ENCODE measurements at places on chromosomes 3 and 15.
A peak's percentile ranks its signal among the peaks of the same experiment; 100 is the strongest.

- no peak for DNase-seq
Measured at GRCh38 chr3:187810021-187810446, 64.8 kb upstream of the BCL6 start.

GRCh38 chr3:13798401-13798800 is 81.5 kb downstream of the WNT7A start:
- no peak for DNase-seq

- no peak for DNase-seq
Measured at GRCh38 chr3:16533928-16534574, 20.6 kb upstream of the RFTN1 start.

GRCh38 chr3:188274249-188274915 is 120.4 kb downstream of the LPP start:
- DNase-seq, result no peak

GRCh38 chr3:64556046-64556445 is 131.8 kb downstream of the ADAMTS9 start:
- DNase-seq, result no peak

GRCh38 chr3:8301977-8302735 is 199.5 kb upstream of the LMCD1 start:
- peak; percentile 42 for DNase-seq

DNA sequence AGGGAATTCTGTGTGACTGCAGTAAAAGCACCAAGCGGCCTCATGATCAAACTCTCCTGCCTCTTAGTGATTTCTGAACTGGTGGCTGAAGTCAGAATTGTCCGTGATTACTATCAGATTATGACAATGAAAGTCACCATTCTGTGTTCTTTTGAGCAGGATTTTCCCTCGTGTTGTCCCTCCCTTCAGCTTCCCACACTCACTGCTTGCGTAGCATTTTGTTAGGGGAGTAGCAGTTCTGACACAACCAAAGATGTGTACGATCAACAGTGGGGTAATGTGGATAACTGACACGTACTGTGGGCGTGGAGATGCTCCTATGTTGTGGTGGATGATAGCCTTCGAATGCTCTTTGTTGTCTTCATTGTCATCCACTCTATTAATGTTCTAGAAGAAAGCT is 67.8 kb upstream of the ICE2 start:
- DNase-seq, result no peak

DNA sequence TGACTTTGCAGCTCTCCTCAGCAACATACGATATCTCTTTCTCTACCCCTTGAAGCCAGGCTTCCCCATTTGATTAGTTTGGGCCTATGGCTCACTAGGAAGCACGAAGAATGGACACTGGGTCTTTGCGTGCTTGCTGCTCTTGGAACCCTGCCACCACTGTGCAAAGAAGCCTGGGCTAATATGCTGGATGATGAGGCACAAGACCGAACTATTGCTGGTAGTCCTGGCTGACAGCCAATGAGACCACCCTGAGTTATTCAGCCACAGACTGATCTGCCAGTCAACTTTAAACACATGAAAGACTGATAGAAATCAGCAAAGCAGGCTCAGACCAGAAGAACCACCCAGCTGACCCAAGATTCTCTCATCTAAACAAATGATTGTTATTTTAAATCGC is 250.3 kb downstream of the CBLB start:
- no peak for DNase-seq

DNA sequence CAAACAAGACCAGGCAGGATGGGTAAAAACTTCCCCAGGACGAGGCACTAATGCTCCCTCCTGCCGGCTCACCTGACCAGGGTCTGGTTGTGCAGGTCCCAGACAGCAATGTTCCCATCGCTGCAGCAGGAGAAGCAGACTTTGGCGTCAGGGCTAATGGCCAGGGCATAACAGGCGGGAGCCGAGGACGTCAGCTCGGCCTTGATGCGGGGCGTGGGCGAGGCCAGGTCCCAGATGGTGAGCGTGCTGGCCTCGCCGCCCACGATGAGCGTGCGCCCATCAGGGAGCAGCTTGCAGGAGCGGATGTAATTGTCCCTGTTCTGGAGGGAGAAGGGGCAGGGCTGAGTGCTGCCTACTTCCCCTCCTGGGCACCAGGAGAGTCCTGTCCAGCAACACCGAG is 43.4 kb downstream of the TLE3 start:
- DNase-seq, result no peak

DNA sequence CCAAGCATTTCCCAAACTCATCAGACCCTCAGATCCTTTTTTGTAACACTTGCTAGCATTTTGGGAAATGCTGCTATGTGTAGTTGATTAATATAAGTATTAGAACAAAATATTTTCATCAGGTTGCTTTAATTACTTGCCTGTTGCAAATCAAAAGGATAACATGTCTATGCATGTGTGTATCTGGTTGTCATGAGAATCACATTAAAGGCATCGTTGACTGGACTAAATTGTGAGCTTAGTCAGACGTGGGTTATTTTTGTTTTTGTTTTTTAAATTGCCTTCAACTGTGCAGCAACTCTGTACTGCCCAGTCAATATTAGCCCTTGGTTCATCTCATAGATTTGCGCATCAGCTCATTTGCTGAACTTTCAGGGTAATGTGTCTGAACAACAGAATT is 81.6 kb downstream of the SLMAP start:
- no peak for DNase-seq

DNA sequence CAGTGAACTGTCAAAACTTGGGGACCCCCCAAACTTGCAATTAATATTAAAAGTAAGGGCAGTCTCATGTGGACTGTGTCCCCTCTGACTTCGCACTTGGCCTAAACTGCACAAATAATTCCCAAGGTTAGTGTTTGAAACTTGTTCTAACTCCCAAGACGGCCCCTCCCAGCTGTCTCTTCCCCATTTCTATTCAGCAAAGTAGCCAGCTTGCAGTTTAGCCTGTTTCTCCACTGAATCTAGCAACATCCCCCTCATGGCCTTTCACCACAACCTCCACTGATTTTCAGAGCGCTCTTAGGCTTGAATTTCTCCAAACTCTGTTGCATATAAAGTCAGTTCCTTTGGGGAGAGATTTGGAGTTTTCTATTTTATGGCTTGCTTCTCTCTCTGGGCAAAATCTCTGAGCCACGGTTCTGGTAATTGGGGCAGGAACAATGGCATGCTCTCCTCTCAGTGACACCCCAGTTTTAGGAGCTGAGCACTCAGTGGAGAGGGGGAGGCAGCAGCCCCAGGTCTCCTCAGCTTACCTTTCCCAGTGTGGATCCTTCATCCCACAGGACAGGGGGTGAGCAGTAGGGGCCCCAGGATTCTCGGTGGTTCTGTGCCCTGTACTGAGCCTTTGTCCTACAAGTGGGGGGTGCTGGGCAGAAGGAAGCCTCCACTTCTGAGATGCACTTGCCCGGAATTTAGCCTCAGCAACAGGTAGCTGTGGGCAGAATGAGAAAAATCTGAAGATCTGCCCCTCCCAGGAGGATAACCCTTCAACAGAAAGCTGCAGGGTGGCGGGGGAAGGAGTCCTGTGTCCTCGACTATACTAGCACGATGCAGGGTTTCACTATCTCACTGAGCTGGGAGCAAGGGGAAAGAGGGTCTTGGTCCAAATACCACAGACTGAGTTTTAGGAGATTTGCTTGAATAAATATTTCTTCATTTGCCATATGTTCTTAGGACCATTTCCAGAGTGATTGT is 39.3 kb upstream of the GATA2 start:
- no peak for DNase-seq

DNA sequence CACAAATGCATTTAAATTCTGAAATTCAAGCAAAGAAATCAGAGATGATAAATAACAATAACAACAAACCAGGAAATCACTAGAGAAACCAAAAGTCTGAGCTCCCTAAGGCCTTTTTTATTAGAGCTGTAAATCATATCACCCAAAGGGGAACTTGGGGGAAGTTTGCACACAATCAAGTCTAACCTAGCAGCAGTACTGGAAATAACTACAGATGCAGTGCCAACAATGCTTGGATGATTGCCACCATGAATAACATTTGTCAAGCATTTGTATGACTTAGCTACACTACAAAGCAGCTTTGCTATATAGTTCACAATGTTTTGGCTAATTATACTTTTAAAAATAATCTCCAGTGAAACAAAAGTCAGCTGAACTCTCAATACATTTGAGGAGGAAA is 27.8 kb downstream of the SHQ1 start:
- no peak for DNase-seq

- no peak for DNase-seq
Measured at GRCh38 chr3:33858131-33858530, 59.7 kb downstream of the PDCD6IP start.

DNA sequence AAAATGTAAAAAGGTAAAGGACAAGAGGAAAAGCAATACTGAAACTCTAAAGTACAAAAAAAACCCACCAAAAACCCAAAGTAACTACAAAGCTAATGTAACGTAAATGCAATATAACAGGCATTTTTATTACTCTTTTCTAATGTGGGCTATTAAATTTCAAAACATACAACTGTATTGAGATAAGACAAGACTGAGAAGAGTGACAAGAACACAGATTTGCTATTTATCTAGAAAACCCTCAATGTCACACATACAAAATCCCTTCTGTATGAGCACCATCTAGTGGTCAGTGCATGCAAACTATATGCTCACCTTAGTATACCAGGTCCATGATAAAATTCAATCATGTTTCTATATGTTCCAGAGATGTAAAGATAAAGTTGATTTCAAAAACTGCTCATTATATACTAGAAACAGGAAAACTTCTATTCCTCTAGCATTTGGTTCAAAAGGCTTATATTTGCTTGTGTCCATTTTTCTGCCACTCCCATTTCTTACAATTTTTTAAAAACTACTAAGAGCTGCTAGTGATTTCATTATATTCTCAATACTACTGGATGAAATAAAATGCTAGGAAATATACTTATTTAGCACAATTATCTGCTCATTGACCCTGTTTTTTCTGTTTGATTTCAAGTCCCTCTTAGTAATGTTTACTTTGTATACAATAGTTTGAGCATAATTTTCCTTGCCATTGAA is 111.4 kb downstream of the DLG1 start:
- DNase-seq, result peak; percentile 75

All from AML-193 (cell line).